ENCODE measurements at places on chromosomes 2 and 18.
A peak's percentile ranks its signal among the peaks of the same experiment; 100 is the strongest.

- DNase-seq, result no peak
These were observed 850.6 kb downstream of the CNTNAP5 start for GRCh38 chr2:124875627-124876244.

- no peak for DNase-seq
These were observed 39.8 kb upstream of the SNED1 start for GRCh38 chr2:240958366-240959213.

DNA sequence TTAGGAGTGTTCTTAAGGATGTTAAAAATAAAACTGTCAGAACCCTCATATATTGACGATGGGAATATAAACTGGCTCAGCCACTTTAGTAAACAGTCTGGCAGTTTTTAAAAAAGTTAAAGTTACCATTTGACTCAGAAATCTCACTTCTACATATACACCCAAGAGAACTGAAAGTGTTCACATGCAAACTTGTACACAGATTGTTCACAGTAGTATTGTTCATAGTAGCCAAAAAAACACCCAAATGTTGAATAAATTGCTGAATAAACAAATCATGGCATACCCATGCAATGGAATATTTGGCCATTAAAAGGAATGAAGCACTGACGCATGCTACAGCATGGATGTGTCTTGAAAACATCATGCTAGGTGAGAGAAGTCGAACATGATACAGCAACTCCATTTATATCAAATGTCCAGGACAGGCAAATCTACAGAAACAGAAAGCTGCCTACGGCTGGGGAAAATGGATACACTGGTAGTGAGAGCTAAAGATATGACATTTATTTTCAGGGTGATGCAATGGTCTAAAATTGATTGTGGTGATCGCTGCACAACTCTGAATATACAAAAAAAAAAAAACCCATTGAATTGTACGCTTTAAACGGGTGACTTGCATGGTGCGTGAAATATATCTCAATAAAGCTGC is 10.1 kb downstream of the RPL31 start:
- DNase-seq, result no peak

DNA sequence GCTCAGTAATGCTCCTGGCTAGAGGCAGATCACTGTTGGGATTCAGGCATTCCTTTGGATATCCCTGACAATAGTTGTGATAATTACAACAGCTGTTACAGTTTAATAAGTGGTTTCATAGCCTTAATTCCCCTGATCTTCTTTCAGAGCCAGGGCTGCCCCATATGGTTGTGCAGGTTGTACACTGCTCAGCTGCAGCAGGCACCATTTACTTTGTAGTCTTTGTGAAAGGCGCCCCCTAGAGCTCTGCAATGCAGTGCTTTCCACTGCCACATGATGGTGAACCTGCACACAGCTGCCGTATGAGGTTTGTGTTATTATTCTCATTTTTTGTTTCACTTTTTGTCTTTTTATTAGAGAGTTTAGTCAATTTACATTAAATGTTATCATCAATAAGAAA is 239.1 kb downstream of the KCNS3 start:
- no peak for DNase-seq

- no peak for DNase-seq
These were observed 57.0 kb downstream of the CCDC150 start for GRCh38 chr2:196696423-196697079.

- no peak for DNase-seq
These were observed 2.8 kb upstream of the PRKCE start for GRCh38 chr2:45648636-45649035.

DNA sequence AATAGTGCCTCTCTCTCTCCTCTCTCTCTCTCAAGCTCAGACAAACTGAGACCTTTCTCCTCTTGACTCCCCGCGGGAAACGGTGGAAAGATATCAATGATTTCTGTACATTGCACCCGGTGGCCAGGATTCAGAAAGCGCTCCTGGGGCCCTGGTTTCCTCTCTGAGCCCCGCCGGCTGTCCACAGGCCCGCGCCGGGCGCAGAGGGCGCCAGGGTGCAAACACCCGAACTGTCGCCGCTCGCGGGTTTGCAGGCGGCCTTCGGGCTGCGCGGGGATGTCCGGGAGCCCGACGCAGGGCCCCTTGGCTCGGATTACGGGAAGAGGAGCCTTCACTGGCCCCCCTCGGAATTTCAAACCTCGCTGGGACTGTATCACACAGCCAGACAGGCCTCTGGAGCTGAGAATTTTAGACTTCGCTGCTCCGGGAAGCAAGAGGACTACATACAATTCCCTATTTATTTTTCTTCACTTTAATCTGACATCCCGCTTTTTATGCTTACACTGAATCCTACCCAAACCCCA is 5.2 kb upstream of the EN1 start:
- DNase-seq, result no peak

DNA sequence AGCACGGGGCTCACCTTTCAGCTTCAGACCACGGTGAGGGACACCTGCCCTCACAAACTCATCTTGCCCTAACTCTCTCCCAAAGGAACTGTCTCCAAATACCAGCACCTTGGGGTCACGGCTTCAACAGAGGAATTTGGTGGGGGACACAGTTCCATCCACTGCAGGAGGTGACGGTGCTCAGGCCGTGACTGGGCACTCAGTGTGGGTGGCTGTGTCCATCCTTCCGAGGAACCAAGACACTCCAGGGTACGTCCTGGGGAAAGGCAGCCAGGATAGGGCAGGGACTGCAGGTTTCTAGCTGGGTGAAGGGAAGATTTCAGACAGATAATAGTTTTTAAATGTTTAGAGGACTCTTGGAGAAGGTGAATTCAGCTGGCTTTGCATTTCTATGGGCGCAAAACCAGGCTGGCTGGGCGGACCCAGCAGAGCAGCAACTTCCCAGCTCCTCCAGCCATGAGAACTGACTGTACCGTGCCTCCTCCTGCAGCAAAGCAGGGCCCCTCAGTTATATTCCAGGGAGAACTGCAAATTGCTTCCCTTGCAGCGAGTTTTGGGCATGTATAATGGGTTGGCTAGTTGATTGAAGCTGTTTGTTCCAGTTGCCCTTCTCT is 23.9 kb upstream of the ALLC start:
- no peak for DNase-seq

- DNase-seq, result no peak
These were observed 38.4 kb downstream of the PELI1 start for GRCh38 chr2:64105670-64106461.

- peak; percentile 39 for DNase-seq
These were observed 56.5 kb downstream of the EMX1 start for GRCh38 chr2:72973566-72974435.

DNA sequence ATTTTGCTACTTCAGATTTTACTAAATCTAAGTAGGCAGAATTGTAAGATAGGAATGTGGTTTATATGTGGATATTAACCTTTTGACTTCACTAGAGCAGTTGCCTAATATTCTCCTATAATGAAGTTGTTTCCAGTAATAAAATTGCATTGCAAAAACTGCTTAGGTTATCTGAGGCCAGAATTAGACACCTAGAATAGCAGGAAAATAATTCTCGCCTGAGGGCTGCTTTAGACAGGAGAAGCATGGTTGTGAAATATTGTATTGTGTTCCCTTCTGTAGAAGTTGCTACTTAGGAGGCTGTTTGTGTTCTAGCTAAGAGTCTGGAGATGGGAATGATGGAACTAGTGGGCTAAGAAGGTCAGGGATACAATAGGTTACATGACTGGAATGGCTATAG is 146.3 kb downstream of the PLCL1 start:
- no peak for DNase-seq

DNA sequence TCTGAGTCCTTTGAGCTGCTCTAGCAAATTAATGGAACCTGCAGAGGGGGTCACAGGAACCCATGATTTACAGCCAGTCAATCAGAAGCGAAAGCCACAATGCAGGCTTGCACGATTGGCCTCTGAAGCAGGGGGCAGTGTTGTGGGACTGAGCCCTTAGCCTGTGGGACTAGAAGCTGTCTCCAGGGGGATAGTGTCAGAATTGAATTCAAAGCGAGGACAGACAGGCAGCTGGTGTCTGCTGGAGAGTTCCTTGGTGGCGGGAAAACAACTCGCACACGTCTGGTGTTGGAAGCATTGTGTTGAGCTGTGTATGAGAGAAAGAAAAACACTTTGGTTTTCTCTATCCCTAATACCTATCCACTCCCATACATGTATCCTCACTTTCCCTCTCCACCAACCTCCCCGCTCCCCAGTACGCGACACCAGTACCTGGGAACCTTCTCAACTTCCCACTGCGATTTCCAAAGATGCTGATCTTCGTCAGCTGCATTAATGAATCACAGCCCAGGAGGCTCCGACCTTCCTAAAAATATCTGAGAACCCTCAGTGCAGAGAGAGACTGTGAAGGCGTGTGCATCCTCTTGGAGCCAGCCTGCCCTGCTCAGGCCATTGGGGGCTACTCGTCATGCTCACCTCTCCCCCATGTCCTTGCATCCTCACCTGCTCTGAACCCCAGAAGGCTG is 88.2 kb downstream of the HS1BP3 start:
- DNase-seq, result no peak

GRCh38 chr2:217789736-217790181 is 213.0 kb downstream of the TNS1 start:
- no peak for DNase-seq

DNA sequence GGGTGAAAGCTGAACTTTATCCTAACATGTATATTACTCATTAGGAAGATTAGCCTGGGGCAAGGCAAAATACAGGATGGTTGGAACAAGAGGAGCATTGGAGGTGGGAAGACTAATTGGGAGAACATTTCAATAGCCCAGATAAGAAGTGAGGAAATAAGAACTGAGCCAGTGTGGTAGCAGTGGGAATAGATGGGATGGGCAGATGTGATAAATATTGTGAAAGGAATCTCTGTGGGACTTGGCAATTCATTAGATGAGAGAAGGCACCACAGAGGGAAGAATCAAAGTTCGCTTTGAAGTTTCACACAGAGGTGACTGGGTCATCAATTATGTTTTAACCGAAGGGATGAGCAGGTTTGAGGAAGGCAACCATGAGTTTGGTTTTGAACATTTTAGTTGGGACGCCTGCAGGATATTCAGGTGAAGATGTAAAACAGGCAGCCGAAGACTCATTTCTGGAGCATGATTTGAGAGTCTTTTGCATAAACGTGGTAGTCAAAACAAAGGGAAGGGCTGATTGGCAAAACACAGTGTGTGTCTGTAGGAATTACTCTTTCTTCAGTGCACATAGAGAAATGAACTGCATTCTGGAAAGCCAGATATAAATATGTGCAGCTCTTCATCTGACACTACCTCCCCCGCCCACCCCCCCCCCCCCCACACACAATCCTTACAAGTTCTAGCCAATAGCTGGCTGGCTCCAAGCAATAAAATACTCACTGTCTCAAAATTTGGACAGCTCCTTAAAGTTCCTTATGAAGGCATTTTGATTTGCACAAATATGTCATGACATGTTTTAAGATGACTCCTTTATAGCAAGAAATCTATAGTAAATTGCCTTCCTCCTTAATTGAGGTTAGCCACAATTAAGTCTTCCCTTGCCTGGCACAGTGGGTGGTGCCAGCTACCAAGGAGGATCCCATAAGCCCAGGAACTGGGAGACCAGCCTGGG is 1.9 kb upstream of the SLC1A4 start:
- DNase-seq, result peak; percentile 16

GRCh38 chr2:238654479-238655197 is 193.2 kb upstream of the TWIST2 start:
- no peak for DNase-seq

GRCh38 chr2:200765995-200766660 is 45.6 kb upstream of the BZW1 start:
- no peak for DNase-seq

DNA sequence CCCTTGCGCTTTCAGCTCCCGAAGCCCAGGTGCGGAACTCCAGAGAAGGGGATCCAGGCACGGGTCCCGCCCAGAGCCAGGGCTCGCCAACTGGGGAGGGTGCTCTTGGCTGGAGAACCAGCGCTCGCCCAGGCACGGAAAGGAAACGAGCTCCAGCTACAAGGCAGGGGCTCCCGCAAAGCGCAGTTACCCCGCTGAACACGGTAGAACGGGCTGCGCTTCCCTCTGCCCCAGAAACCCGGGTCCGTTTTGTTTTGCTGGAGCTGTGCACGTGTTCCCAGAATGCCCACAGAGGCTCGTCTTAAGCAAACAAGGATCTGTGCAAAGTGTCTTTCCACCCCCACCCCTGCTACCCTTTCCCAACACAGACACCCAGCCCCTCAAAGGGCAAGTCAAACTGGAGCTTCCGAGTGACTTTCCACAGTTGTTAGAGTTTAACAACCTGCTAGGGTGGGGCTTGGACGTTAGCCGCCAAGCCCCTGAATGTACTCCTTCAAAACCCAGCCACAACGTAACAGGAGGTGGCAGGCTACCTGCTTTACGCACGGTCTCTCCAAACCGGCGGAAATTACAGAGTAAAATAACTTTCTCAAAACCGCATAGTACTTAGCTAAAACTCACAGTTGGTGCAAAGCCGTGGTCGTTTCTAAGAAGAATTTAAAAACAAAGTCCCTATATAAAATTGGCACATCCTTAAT is 775 bp downstream of the RNF125 start:
- peak; percentile 34 for DNase-seq

DNA sequence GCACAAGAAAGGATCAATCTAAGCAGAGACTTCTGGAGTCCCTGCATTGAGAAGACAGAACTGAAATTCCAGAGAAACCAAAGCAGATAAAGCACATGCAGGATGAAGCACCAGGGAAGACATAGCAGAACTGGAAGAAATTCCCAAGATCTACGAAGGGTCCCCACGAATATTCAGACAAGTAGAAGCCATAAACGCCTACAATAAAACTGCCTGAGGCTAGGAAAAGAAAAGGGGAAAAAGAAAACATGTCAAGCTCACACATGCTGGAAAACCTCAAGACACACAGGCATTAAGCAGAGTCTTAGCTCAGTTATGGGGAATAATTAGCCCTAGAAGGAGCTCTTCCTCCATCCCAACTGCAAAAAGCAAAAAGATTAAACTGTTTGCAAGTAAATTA is 171.2 kb downstream of the NBAS start:
- no peak for DNase-seq

DNA sequence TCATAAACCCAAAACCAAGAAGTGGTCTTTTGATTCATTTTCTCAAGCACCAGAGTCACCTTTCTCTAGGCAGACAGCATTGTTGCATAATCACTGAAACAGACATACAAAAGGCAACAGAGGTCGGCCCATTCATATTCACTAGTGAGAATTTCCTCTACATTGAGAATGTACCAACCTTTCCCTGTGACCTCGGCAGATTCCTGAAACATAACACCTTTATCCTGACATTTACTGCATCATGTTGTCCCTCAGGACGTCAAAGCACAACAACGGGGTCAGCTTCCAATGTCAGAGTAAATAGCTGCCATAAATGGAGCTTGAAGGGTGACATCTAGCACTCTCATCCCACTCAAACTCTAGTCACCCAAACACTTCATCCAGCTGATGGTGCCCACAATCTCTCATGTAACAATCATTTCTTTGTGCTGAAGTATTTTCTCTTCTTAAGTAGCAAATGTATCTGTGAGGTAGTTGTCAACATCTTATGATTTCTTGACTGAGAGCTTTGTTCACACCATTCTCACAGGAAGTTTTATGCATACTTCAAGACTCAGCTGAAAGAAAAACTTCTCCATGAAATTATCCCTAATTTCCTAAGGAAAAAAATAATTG is 802.6 kb upstream of the CHAC2 start:
- DNase-seq, result no peak

DNA sequence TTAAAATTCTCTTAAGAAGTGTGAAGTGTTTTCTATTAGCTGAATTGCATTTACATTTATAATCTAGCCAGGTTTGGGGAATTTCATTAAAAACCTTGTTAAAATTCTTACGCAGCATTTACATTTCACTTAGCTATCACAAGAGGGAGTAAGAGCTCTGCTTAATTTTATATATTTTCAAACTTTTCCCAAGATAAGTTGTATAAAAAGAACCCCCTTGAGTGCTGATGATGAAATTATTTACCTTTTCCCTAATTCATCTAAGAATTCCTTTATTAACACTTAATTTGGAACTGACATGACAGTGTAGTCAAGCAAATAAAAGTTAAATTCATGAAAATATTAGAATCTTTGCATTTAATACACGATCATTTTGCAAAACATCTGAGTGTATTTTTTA is 54.2 kb upstream of the ZSWIM2 start:
- DNase-seq, result no peak

All from stimulated activated CD4-positive, alpha-beta T cell treated with anti-CD3 and anti-CD28 coated beads, Interleukin-1b, Interleukin-23, amount 100 ng/mL, for 48 hours (primary cell).